ENCODE measurements at places on chromosomes 6 and 20. TPM values are rescaled to one million over a fixed set of nuclear protein-coding genes. Genes with fewer than 3 reads are reported as not detected.

- DNase-seq = no peak
Measured at GRCh38 chr20:62641321-62642050, 817 bp upstream of the SLCO4A1 start.

GRCh38 chr6:149212206-149212605, 105.3 kb upstream of the TAB2 start:
- no peak for DNase-seq

DNA sequence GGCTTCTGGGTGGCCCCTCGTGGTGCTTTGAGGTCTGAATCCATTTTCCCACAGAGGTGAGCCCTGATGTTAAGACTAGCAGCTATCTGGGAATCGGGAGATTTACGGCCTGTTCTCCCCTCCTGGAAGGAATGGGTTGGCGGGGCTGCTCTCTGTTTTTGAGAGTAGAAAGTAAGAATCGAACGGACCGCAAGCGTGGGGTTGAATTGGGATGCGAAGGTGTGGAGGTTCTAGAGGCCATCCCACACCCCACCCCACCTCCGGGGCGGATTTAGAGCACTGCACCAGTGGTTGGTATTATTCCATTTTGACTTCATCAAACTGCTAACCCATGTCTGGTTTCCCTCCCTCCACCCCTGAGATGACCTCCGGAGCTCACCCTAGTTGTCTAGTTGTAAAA, 11.5 kb downstream of the PYGB start:
- no peak for DNase-seq

DNA sequence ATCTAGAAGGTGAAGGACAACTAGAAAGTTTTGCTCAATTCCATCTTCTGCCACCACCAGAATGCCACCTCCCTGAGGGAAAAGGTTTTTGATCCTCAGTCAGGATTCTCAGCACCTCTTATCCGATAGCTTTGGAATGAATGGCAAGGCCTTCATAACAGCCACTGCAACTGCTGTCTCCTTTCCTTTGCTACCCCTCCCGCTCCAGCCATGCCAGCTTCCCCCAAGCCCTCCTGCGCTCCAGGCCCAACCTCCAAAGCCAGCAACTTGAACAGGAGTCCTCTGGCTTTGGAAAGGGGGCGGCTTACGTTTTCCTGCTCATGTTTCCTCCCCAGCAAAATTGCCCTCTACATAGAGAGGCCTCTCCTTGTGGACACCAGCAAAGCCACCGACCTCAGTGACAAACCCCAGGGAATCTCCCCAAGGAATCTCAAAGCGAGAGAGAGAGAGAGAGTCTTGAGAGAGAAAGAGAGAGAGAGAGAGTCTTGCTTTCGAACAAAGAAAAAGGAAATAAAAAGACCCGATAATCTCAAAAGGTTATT, 420 bp upstream of the BTN2A1 start:
- DNase-seq = no peak

DNA sequence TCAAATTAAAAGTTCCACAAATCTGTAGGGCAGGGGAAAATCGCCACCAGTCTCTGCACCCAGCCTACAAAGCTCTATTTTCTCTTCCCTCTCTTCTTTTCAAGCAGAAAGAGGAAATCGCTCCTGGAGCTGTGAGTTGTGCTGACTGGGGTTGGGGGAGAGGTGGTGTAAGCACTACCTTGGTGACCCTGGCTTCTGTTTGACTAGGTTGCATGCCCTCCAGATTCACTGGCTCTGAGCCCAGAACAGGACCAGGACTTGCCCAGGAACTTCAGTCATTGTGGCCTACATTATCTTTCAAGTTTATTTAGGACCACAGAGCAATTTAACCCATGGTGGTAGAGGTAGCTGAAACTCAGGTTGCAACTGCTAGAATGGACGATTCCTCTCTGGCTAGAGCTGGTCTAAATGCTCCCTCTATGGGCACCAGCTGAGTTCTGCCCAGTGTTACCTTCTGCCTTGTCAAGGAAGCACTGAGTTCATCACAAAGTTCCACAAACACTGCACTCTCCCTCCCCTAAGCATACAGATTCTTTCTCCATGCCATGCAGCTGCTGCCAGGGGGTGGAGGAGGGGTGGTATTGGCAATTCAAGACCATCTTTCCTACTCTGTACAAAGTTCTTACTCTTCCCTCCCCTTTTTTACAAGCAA, 122.0 kb upstream of the BMP5 start:
- DNase-seq = no peak

CTAGE9 gene
- total RNA-seq = not detected

GPX5 gene
- total RNA-seq = not detected

All from skin of body (tissue), 3 donors.